NCI-H1092 (cell line): ENCODE measurements at places on chromosomes 16 and 17.
A peak's percentile ranks its signal among the peaks of the same experiment; 100 is the strongest.

DNA sequence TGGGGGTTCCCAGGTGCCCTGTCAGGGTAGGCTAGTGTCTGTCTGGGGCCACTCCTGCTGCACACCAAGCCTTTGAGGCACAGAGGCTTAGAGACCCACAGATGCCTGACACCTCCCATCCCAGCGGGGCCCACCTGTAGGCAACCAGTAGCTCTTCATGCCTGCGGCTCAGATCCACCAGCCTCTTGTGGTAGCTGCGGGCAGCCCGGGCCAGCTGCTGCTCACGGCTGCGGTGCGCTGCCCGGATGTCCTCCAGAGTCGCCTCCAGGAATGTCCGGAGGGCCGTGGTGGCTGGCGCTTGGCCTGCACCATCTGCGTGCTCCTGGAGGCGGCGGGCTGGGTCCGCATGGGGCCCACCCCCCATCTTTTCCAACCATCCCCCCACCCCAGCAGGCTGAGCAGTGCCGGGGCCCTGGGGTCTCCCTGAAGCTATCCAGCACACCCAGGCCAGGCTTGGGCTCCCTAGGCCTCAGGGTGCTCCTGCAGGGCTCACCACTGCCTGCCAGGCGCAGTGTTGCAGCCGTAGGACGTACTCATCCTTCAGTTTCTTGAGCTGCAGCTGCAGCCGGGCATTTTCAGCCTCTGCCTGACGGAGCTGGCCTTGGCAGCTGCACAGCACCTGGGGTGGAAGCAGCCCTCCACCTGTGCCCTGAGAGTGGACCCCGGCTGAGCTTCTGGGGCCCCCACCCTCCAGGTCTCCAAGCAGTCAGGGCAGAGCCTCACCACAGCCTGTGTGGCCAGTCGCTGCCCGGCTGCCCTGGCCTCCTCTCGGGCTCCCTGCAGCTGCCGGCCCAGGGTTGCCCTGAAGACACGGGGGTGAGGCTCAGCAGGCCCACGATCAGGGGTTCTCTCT, 1.8 kb downstream of the CCDC78 start:
- DNase-seq = no peak

DNA sequence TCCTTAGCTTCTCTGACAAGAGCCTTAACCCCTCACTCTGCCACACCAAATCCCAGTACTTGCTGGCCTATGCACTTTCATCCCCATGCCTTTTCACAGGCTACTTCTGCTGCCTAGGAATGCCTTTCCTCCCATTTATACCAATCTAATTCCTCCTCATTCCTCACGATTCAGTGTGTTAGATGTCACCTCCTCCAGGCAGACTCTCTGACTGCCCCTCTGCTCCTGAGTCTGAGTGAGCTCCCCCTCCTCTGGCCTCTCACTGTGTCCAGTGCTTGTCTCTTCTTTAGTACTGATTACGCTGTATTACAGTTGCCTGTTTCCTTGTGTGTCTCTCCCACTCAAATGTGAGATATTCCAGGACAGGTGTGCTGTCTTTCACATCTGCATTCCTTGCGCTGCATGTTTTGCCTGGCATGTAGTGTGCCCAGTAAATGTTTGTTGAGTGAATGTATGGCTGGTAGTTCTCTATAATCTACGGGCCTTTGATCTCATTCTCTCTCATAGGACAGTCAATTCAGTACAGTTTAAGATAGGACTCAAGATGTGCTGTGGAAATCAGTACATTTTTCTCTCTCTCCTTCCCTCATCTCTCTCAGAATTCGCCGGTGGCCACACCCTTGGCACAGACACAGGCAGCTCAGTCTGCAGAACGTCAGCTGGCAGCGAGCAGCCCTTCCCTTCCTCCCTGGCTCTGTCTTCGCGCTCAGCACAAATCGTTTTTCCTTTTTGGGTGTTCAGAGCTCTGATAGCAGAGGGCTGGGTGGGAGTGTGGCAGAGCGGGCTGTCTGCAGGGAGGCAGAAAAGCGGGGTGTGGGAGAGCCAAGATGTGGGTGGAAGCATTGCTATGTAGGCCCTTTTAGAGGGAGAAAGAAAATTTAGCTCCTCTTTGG, 18.5 kb downstream of the ARL4D start:
- no peak for DNase-seq

DNA sequence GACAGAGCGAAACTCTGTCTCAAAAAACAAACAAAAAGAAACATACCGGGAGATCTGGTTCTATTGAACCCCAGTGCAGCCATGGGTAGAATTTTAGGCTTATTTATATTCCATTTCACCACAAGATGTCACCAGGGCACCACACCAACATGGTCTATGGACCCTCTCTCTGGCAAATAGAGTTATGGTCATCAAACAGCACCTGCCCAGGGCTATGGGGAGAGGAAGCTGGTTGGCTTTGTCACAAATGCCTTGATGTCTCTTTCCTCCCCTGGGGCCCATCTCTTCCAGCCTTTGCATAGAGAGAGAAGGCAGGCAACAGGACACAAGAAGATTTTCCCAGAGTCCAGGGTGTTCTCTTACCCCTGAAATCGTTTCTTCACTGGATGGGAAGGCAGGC, 128.4 kb downstream of the WWOX start:
- DNase-seq = peak; percentile 12

GRCh38 chr16:2475413-2476344, 752 bp downstream of the TBC1D24 start:
- DNase-seq = no peak

GRCh38 chr16:69286941-69287713, 24.0 kb upstream of the VPS4A start:
- DNase-seq = peak; percentile 54

- DNase-seq = no peak
Measured at GRCh38 chr17:68763562-68763961, 162.4 kb upstream of the FAM20A start.

DNA sequence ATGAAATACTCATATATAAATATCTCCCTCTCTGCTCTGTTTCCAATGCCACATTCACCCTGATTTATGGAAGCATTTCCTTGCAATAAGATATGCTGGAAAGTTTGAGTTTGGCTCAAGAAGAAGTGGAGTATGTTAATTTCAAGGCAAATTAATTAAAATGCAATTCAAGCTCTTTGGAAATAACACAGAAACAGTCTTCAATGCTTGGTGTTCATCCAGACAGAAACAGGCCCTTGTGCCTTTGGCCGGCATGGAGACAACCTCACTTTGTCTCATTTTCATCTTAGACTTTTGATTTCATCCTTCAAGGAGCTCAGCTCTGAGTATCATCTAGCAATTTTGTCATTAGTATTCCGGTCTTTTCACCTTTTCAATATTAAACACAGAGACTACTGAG, 210.0 kb downstream of the C16orf95 start:
- no peak for DNase-seq

DNA sequence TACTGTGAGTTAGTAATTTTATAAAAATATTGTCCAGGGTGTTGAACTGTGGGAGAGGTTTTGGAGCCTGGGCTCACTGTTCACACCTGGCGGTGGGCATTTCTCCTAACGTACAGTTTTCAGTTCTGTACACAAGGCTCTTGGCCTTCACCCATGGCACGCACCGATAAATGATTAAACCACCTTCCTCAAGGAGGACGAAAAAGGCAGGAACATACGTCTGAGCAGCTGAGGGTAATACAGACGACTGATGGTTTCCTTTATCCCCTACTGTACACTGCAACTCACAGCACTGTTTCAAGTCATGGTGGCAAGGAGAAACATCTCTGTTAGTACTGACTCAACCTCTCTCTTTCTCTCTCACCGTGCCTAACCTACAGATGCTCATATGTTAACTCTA, 1.4 kb upstream of the ST6GALNAC1 start:
- no peak for DNase-seq

- no peak for DNase-seq
Measured at GRCh38 chr17:68595496-68595895, 5.7 kb downstream of the FAM20A start.

DNA sequence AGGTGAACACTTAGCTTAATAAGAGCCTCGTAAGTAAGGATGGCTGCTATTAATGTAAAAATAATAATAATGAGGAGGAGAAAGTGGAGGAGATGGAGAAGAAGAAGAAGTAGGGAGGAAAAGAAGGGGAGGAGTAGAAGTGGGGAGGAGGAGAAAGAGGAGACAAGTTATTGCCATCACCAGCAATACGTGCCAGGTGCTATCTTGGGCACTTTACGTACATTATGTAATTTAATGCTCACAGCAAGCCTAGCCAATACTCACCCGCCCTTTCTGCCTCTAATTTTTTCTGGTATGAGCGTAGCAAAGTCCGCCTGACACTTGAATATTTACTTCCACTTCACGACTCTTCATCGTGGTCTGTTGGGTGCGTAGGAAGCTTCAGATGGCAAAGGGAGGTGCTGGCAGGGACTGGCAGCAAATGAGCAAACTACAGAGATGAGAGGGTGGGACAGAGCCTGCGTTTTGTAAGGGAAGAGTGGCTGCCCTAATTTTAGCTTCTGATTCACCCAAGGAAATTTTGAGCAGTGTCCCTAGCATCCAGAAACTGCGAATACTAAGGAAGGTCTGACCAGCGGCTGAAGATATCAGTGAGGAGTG, 42.1 kb upstream of the CDH13 start:
- no peak for DNase-seq

- no peak for DNase-seq
Measured at GRCh38 chr17:34383216-34383615, 20.2 kb upstream of the CCL1 start.

GRCh38 chr16:87425941-87426340, 33.8 kb downstream of the MAP1LC3B start:
- DNase-seq = no peak

DNA sequence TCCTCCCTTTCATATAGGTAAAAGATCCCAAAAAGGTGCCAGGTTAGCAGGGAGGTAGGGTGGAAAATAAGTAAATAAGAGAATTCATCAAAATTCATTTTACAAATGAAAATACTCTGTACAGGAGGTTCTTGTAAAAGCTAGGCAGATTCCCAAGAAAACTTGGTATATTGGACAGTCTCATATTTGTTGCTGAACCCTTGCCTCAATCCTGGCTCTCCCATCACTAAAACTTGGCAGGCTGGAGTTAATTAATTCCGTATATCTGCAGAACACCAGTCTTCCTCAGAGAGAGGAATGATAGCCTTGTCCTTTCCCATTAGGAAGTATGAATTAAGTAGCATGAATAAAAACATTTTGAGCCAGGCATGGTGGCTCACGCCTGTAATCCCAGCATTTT, 66.2 kb upstream of the MTMR4 start:
- DNase-seq = no peak

- DNase-seq = peak; percentile 34
Measured at GRCh38 chr17:64778240-64779097, 116.4 kb upstream of the SMURF2 start.

GRCh38 chr16:50151756-50152155, 1.4 kb upstream of the TENT4B start:
- no peak for DNase-seq

- no peak for DNase-seq
Measured at GRCh38 chr16:1262210-1262845, 6.5 kb downstream of the TPSD1 start.

GRCh38 chr17:59399914-59400313, 68.5 kb downstream of the YPEL2 start:
- DNase-seq = no peak

DNA sequence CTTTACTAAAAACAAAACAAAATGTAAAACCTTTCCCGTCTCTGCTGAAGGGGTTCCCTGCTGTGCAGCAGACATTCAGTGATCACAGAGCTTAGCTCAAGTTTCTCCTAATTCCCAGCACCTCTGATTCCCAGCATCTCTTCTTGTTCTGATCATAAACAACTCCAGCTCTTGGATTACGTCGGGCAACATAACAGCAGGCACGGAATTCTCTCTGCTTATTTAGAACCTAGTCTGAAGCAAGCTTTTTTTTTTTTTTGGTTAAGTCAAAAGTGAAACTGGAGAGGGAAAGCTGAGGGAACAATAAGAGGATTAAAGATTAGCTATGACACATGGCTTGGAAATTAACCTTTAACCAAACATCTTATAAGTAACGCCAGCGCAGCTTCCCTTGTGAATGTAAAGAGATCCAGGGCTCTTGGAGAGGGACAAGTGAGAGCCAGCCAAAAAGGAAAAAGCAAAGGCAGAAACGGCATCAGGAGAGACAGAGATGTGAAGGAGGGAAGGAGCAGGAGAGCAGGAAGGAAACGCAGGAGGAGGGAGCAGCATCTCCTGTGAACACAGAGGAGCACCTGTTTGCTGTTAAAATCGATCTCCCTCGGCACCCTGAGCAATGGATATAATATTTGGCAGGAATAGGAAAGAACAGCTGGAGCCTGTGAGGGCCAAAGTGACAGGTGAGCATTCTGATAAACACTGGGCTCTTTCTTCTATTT, at the start of gene BCO1:
BCO1 (plus strand) TSS at position 394 of the 716 bp plus-strand sequence; CDS start at position 614, 220 bp downstream.
- peak; percentile 44 for DNase-seq

DNA sequence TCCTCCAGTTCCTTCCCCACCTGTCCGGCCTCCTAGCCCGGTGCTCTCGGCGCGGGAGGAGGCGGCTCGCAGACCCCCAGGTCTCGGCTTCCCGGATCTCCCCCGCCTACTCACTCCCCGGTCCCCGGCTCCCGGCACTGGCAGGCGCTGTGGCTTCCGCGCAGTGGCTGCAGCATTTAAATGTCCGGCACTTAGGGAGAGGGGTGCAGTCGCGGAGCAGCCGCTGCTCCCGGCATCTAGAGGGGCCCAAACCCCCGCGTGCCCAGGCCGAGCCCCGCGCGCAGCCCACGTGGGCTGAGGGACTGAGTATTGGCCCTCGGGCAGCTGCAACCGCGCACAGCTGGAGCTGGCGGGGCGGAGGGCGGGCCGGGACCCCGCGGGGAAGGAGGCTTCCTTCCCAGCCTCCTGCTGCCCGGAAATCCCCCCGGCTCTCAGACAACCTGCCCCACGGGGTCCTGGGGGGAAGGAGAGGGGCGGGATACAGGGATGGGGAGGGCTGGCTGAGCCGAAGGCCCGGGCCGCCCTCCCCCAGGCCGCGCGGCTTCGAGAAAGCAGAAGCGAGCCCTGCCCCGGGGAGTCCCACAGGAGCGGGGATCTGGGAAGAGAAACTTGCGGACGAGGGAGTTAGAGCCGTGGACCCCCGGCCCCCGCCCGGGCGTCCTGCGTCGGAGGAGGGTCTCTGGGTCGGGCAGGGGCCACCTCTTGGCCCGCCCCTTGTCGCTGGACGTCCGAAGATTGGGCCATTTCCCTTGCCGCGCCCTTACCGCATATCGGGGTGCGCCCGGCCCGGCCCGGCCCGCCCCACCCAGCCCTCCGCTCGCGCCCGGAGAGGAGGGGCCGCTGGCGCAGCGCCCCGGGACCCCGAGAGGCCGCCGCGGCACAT, at the start of gene MMP25:
MMP25 (plus strand) TSS at position 804 of the 883 bp plus-strand sequence. CDS start 357 bp downstream, outside the sequence.
- DNase-seq = no peak

- DNase-seq = no peak
Measured at GRCh38 chr17:17469996-17470395, 6.8 kb upstream of the MED9 start.

GRCh38 chr17:50238601-50239280, 35.5 kb upstream of the TMEM92 start:
- no peak for DNase-seq

DNA sequence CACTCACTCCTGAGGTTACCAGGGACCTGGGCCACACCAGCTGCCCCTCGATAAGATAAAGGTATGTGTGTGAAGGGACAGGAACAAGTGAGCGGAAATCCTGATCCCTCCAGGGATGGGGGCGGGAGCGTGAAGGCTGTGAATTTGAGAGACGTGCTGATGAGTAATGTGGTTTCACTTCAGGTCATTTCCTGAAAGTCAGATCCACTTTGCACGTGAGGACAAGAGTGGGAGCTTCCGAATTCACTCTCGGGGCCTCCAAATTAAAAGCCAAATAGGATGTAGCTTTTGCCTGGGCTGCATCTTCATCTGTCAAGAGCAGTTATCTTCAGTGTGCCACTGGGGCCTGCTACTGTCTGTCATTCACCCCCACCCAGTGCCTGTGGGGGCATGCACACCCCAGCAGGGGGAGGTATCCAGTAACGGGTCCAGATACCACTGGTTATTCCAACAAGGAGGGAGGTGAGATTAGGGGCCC, 87.4 kb upstream of the LHX1 start:
- DNase-seq = no peak
